Stimulated activated CD8-positive, alpha-beta memory T cell treated with anti-CD3 and anti-CD28 coated beads, Interleukin-7, amount 100 ng/mL, for 24 hours (primary cell): ENCODE measurements at places on chromosomes 1 and 21.

DNA sequence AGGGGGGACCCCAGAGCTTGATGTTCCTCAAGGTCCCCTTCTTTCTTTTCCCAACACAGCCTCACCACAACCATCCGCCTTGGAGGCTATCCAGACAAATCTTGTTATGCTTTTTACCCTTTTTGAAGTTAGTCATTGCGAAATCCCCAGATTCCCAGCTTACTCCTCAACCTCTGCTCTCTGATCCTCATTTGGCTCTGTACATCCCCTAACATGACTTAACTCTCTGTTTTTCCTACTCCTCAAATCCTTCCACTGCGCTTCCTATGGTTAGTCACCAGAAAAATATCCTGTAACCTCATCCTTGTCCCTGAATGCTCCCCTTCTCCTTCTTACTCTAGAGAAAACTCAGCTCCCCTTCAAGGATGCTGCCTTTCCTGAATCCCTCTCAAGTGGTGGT is 189.1 kb upstream of the POU3F1 start:
- no peak for DNase-seq

GRCh38 chr1:25523542-25523941 is 19.9 kb upstream of the LDLRAP1 start:
- DNase-seq: no peak

DNA sequence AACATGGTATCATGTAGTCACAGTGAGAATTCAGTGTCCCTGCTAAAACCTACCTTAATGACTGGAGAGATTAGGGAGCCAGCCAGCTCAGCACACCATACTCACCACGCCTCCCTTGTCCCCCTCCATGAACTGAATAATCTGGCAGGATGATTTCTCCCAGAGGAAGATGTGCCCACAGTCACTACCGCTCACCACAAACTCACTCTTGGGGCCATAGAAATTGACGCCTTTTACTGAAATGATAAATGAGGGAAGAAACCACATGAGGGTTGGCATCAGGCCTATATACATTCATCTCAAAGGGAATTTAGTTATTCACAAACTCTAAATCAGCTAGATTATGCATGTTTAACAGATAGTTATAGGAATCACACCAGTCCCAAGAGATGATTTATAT is 17.4 kb downstream of the PEA15 start:
- no peak for DNase-seq

DNA sequence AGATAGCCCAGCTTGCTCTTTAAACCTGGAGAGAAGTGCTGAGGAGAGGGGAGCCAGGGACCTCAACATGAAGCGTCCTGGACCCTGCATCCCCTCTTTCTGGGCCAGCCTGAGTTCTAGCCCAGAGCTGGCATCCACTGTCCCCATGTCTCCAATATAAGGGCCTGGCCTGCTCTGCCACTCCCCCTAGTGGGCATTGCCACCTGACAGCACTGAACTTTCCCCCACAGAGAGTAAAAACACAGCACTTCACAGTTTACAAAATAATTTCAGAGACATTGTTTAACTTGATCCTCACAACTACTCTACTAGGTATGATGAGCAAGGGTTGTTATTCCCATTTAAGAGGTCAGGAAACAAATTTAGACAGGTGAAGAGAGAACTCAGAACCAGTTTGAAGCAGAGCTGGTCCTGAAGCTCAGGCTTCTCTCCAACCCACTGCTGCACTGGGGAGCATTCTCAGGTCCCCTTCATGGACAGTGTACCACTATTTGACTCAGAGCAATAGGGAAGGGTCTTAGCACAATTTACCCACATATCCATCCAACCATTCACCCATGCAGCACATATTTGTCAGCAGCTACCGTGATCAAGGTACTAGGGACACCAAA is 151.2 kb downstream of the DMRTA2 start:
- no peak for DNase-seq

- DNase-seq: no peak
These were observed 4.4 kb downstream of the AK2 start for GRCh38 chr1:33032126-33032869.

DNA sequence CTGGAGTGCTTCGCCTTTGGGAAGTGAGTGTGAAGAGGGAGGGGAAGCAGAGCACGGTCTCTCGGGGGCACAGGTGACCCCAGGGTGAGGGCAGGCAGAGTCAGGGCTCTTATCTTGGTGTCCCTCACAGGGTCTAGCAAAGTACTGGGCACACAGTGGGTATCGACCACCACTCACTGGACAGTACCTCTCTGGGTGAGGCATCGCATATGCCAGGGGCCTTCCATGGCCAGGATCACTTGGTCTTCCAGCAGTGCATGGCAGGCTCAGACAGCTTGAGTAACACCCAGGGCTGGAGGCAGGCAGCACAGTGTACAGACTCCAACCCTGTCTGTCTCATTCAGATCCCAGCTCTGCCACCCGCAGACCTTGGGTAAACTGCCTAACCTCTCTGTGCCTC is 16.6 kb downstream of the CNTN2 start:
- DNase-seq: no peak

DNA sequence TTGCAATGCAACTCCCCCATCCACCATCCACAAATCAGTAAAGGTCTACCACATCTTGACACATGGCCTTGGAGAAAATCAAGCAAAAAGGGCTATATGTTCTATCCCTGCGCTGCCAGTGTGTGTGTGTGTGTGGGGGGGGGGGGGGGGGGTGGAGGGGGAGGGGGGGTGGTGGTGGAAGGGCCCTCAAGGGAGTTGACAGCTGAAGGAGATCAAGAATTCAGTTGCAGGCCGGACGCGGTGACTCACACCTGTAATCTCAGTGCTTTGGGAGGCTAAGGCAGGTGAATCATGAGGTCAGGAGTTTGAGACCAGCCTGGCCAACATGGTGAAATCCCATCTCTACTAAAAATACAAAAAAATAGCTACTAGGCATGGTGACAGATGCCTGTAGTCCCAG is 37.6 kb upstream of the CLIC4 start:
- DNase-seq: no peak

DNA sequence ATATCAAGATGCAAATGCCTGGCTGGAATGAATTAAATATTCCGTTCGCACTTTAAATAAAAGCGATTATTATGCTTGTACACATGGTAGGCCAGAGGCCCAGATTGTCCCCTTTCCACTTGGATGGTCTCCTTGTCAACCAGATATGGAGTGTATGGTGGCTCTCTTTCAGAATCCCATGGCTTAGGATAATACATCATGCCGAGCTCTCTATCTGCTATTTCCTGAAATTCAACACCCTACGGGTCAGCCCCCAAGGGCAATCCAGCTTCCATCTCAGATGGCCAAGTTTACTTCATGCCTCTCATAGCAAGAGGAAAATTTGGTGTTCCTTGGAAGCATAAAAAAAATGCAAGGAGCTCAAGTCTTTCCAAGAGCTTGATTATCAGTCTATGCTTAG is 25.4 kb upstream of the FMO1 start:
- no peak for DNase-seq

DNA sequence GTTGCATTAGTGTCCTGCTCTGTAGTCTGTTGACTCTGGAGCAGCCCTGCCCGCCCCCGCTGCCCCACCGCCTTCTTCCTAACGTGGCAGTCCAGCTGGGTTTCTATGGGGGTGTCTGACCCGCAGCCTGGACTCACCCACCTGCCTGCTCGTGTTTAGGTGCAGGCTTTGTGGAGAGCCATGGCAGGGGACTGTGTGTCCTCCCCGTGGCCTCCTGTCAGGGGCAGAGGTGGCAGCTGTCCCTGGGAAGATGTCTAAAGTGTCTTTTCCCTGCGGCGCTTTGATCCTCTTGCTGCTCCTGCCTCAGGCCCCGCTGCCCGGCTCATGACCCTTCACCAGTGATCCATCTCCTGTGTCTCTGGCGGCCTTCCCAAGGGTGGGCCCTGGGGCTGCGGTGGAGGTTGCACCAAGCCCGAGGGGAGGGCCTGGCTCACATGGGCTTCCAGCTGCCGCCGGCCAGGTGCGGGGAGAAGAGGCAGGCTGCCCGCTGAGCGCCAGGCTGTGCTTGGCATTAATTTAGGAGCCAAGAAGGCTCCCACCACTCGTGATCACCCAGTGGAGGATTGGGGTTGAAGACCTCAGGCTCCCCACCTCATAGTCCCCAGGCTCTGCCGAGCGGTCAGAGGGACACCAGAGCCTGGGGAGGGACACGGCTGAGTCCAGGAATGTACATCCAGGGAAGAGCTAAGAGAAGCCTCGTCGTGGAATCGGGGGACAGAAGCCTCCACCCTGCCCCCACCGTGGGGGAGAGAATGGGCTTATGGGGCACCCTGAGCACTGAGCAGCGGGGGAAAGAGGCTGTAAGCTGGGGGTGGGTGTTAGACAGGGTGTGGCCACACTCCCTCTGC is 44.1 kb downstream of the COL18A1 start:
- DNase-seq: no peak

GRCh38 chr1:56933606-56934005 is 32.2 kb downstream of the C8B start:
- DNase-seq: no peak

DNA sequence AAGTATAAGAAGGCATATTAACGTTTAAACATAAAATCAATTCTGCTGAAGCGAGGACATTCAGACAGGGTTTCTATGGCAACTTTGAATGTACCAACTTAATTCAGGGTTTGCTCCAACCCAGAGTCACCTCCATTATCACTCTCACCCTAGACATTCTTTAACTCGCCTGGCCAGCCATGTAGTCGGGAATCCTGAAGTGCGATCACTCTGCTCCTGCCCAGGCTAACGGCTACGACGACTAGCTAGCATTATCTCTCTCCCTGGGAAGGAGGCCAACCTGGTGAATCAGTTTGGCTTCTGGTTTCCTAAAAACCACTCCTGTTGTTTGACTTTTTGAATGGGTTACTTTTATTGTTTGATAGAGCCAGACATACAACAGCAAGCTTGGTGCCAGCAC is 38.9 kb upstream of the ZBTB18 start:
- no peak for DNase-seq

DNA sequence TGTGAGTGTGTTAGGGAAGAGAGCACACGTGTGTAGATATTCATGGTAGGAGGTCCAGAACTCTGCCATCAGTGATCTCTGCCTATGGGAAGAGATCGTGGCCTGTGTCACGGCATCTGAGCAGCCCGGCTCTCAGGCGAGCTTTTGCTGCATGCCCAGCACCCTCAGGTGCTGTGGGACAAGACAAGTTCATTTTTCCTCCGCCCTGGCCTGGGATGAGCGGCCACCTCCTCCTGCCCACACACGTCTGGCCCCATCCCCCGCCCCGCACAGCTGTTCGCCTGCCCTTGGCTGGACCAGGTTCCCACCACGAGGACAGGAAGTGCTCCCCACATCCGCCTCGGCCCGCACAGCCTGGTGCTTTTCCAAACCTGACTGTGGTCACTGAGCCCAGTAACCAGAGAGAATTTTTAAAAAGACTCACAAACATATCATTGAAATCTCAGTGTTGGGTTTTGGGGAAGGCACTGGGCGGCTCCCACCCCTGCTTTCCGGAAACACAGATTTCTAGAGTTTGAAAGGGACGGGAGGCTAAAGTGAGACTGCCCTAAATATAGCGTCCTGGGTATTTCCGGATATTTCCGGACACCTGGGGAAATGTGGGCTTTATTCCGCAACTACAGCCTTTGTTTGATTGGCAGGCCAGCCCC is 18.0 kb downstream of the BMP8A start:
- no peak for DNase-seq

DNA sequence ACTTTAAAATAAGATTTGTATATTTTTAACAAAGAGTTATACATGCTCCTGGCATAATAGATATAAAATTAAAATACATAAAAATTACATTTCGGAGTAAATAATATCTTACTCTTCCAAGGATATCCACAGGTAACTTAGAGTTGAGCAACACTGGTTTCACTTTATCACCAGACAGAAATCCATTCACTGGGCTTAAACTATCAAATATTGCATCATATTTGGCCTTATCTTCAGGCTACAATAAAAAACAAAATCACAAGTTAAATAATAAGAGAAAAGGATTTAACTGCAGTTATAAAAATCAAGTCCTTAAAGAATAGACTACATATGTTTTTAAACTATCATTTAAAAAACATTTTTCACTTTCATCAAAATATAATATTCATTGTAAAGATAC is 55.5 kb downstream of the EPS15 start:
- no peak for DNase-seq

- DNase-seq: no peak
These were observed 6.1 kb downstream of the GJC2 start for GRCh38 chr1:228155596-228156514.

DNA sequence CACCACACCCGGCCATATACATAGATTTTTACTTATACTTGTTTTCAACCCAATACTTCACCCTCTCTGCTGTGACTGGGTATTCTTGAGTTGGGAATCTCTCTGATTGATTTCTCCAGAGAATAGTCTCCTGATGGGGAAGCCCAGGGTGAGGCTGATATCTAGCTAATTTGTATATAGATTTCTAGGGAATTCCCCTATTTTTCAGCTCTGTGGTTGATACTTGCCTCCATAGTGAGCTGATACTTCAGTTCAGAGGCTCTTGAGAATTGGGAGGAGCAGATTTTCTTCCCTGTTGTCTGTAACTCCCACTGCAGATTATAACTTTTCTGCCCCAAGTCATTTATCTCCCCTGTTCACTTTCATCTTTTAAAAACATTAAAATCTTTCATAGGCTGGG is 14.5 kb upstream of the SH3BGRL3 start:
- DNase-seq: no peak

GRCh38 chr1:191065771-191066170 is 588.1 kb upstream of the BRINP3 start:
- DNase-seq: no peak

GRCh38 chr1:87426463-87427249 is 98.0 kb downstream of the LMO4 start:
- no peak for DNase-seq

GRCh38 chr1:93740601-93741031 is 59.0 kb upstream of the BCAR3 start:
- DNase-seq: no peak

DNA sequence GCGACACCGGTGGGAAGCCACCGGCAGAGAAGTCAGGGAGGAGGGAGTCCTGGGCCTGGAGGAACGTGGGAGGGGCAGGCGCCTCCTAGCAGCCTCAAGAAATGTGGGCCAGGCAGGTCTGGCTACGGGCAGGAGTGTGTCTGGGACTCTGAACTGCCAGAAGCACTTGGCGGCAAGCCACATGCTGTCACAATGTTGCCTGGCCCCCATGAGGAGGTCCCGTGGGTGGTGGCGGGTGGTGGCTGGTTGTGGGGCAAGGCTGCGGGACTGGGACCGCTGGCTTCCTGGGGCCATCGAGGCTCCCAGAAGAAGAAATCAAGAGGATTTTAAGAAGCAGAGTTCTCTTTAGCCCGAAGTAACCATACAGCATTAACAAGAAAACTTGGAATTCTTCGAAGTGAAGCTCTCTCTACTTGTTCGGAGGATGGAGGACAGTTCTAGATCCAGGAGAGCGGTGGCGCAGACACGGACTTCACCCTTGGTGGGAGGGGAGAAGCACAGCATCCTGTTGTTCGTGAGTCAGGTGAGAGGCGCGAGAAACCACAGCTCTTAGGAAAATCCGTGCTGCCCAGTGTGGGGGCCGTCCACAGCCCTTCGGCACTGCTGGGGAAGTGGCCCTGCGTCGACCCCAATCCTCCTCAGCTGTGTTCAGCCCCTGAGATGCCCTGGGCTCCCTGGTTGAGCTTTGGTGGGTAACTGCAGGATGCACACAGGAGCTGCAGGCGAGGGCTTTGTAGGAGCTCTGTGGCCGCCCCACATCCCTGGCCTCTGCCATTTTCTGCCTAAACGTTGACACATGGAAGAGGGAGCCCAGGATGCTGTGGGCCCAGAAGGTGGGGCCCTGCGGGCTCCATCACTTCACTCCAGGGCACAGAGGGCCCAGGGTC is 12.4 kb downstream of the SKI start:
- no peak for DNase-seq
